ENCODE measurements at places on chromosomes 6 and 20.

DNA sequence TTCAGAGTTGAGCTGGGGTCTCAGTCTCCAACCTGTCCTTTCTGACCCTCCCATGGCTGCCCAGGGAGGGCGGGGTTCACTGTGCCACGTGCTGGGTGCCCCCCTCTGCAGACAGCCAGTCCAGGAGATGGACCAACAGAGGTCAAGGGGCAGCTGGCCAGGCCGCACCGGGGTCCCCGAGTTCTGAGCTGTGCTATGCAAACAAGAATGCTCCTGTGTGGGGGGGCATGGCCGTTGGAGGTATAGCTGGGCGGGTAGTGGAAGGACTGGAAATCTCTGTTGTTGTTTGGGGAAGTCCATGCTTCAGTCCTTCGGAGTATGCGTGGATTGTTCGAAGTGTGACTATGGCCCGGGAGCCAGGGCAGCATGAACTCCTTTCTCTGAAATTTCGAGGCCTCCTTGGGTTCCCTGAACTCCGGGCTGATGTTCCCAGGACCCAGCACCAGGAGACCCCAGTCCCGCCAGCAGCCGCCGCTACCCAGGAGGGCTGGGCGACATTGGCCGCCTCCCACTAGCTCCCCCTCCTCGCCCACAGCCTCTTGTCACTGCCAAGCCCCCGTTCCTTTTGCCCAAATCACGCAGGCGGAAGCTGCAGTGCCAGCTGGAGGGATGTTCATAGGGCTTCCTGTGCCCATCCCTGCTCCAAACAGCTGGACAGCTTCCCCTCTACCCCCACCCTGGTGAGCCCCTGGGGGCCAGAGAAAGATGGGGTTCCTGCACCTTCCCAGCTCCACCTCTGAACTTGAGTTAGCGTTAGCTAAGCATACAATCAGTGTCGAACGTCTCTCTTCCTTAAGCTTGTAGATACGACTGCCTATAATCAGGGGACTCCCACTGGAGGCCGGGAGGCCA, 126.6 kb downstream of the TAF4 start:
- no peak for DNase-seq

DNA sequence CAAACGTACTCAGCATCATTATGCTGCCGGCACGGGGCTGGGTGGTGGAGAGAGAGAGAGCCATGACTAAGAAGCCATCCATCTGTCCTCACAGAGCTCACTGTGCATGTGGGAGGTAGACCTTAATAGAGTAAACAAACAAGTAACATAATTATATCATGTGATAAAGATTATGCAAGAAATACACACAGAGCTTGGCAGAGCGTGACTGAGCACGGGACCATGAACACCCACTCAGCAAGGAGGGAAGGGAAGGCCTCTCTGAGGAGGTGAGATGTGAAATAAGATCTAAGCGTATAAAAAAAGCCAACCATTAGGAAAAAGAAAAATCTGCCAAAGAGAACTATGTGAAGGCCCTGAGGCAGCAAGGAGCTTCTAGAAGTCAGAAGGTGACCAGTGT, 207.5 kb downstream of the PTPRT start:
- no peak for DNase-seq

DNA sequence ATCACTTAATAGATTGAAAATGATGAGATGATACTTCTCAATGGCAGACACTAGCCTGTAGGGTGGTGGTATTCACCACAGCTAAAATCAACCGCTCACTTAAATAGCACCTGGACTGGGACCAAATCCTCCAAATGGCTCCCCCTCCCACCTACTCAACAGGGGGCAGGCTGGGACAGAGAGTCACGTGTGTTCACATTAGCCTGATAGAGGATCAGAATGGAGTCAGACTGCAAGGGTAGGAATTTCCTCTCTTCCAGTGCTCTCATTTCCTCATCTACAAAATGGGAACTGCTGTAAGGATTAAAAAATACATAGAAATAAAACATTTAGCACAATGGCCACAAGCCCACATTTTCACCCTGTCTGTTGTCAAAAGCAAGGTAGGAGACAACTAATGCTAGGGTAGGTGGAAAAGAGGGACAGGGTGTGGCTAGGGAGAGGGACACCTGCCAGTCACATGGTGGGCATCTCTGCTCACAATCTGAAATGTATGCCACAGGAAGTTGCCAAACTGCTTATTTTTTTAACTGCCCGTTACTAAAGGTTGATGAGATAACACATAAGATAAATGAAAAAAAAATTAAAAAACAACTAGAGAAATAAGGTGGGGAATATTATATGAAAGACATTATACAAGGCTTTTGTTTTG, 55.3 kb downstream of the BACH2 start:
- DNase-seq: no peak

GRCh38 chr6:4157506-4157905, 22.1 kb upstream of the ECI2 start:
- no peak for DNase-seq
